ENCODE measurements at places on chromosomes 13 and 19.

GRCh38 chr19:44726465-44726864 lies 22.0 kb upstream of the BCL3 start:
- no peak for DNase-seq

GRCh38 chr19:46721269-46722003 lies 4.5 kb upstream of the PRKD2 start:
- DNase-seq, result no peak

- DNase-seq, result no peak
Observed at GRCh38 chr19:57037556-57037955, 82.2 kb upstream of the USP29 start.

- DNase-seq, result no peak
Observed at GRCh38 chr13:29893438-29893837, 43.0 kb upstream of the UBL3 start.

DNA sequence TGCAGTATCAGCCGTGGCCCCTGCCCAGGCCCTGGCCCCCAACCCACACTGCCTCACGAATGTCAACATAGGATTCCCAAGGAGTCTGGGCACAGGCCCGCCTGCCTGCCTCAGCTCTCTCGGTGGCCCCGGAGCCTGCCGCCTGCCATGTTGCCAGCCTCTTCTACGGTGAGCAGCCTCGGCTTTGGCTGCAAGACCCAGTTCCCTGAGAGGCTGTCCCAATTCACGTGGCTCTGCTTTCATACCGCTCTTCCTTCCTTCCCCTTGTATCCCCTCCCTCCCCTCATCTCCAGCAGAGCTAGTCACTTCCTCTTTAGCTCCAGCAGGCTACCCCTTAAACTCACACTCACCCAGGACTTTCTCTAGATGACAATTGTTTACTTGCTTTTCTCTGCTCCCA lies 42.7 kb downstream of the SERP2 start:
- DNase-seq, result no peak

- DNase-seq, result no peak
Observed at GRCh38 chr19:815775-816499, 5.8 kb downstream of the PLPPR3 start.

DNA sequence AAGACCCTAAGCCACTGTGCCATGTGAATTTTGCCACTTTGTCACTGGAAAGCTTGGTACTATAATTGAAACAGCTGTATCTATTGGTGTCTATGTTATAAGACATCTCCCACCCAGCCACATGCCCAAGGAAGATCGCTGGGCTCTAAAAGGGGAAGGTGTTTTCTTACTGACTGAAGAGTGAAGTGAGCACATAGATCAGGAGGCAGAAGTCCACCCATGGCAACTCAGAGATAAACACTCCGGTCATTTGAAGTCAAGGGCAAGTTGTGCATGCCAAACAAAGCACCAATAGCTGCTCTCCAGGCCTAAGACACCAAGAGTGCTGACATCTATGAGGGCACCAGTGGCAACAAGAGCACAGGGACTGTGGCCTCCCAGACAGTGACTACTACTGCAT lies 153.8 kb downstream of the KCTD12 start:
- DNase-seq, result no peak

DNA sequence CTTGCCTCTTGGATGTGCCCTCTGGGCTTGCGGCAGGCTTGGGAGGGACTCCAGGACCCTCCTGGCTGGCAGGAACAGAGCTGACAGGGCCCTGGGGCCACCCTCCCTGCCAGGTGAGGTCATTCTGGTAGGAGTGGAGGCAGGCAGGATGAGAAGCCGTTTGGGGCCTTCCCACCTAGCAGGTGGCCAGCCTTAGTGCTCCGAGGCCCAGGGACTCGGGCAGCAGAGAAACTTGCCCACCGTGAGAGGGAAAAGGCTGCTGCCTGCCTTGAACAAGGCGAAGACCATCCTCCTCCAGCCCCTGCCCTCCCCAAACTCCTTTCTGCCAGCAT lies 8.5 kb downstream of the RFX1 start:
- no peak for DNase-seq

GRCh38 chr19:10295847-10296591 lies 6.3 kb downstream of the ICAM5 start:
- DNase-seq, result no peak

- no peak for DNase-seq
Observed at GRCh38 chr19:49475191-49475917, 1.3 kb downstream of the FLT3LG start.

GRCh38 chr13:110872034-110872767 lies 42.7 kb downstream of the ANKRD10 start:
- peak; percentile 32 for DNase-seq

- peak; percentile 46 for DNase-seq
Observed at GRCh38 chr13:20828539-20829364, 55.0 kb upstream of the EEF1AKMT1 start.

DNA sequence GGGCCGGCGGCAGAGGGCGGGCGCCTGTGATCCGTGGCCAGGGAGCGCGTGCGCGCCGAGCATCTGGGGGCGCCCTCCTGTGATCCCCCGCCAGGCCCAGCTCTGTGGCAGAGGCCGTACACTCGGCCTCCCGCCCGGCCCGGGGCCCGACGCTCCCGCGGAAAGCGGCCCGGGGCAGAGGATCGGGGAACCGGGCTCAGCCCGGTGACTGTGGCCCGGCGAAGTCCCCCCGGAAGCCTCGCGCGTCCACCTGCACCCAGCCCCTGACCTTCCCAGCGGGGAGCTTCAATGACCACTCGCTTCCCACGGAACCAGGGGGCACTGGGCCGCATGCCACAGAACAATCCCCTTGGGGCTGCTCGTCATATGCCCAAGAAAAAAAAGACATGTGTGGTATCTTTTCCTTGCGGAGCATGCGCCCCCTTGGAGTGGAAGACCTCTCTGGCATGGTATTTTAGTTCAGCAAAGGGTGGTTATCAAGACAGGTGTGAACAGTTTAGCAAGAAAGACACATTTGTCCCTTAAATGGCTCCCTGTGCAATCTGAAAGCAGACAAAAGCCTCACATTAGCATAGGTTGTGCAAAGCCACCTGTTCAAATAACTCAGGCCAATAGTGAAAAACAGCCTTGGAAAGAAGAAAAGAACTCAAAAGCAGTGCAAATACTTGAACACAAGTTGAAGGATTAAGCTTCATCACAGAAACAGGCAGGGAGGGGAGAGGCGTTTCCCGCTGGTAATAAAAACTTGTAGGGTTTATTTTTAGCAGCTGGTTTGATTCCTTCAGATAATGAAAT lies 290.9 kb upstream of the SOX21 start:
- DNase-seq, result peak; percentile 5

GRCh38 chr19:33778089-33778791 lies 18.4 kb upstream of the KCTD15 start:
- DNase-seq, result peak; percentile 41

DNA sequence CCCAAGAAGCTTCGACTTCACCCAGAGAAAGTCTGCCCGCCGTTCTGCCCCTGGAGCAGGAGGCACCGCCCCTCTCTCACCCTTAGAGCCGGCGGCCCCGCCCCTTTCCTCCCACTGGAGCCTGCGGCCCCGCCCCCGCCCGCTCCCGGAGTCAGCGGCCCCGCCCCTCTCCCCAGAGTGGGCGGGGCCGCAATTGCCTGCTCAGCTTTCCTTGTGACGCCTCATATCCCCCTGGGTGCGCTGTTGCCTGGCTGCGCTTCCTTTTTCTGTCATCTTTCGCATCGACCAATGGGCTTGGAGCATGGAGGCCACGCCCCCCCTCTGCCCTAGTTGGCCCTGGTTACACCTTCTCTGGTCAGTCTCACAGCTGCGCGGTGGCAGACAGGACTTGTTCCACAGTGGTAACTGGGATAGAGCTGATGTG lies 38.2 kb upstream of the ZNF492 start:
- DNase-seq, result no peak

- no peak for DNase-seq
Observed at GRCh38 chr19:35845215-35846037, 6.9 kb downstream of the NPHS1 start.

GRCh38 chr13:20715330-20715712 lies 11.8 kb downstream of the IL17D start:
- DNase-seq, result no peak

GRCh38 chr13:26325876-26326275 lies 71.9 kb downstream of the CDK8 start:
- peak; percentile 14 for DNase-seq

DNA sequence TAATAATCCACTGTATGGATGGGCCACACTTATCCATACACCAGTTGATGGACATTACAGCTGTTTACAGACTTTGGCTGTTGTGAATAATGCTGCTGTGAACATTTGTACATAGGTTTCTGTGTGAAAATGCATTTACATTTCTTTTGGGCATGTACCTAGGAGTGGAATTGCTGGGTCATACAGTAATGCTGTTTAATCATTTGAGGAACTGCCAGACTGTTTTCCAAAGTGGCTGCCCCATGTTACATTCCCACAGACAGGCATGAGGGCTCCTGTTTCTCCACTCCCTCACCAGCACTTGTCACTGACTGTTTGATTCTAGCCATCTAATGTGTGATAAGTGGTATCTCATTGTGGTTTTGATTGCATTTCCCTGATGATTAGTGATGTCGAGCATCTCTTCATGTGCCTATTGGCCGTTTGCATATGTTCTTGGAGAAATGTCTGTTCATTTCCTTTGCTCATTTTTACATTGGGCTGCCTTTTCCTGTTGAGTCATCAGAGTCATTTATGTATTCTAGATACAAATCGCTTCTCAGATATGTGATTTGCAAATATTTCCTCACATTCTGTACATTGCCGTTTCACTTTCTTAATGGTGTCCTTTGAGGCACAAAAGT lies 12.8 kb downstream of the TMEM255B start:
- peak; percentile 31 for DNase-seq

GRCh38 chr19:9885077-9885552 lies 50.0 kb downstream of the PIN1 start:
- peak; percentile 10 for DNase-seq

GRCh38 chr13:27969082-27969865 lies at the start of gene CDX2:
CDX2 (minus strand) TSS chr13:27969315; CDS start chr13:27969006, 309 bp downstream.
- no peak for DNase-seq

- DNase-seq, result no peak
Observed at GRCh38 chr19:33392341-33393285, 19.1 kb downstream of the CEBPG start.

DNA sequence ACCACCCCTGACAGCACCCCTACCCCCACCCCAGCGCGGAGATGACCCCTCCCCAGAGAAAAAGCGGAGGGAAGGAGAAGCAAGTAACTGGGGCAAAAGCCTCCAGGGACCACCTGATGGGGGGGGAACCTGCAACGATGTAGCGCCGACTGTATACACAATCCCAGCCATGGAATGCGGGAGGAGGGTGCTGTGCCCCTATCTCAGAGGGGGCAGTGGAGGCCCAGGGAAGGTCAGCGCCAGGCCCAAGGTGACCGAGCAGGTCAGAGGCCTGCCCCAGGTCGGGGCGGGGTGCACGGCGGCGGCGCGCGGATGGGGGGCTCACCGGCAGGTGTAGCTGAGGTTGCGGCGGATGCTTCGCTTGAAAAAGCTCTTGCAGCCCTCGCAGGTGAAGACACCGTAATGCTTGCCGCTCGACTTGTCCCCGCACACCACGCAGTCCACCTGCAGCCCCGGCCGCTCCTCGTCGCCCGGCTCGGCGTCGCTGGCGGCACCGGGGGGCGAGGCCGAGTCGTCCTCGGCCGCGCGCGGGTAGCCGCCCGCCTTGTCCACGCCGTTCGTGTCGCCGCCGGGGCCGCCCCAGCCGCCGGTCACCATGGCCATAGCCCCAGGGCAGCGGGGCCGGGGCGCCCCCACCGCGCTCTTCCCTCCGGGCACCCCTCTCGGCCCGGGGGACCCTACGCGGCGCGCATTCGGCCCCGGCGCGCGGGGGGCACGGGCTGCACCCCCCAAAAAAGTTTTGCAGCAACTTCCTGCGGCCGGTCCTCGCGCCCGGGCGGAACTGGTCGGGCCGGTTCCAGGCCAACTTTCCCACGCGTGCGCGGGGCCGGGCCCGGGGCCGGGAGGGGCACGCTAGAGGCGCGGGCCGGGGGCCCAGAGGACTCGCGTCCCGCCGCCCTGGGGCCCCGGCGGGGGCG lies 843 bp downstream of the NR2F6 start:
- DNase-seq, result no peak

- peak; percentile 39 for DNase-seq
Observed at GRCh38 chr19:35008891-35009341, 8.8 kb downstream of the GRAMD1A start.

DNA sequence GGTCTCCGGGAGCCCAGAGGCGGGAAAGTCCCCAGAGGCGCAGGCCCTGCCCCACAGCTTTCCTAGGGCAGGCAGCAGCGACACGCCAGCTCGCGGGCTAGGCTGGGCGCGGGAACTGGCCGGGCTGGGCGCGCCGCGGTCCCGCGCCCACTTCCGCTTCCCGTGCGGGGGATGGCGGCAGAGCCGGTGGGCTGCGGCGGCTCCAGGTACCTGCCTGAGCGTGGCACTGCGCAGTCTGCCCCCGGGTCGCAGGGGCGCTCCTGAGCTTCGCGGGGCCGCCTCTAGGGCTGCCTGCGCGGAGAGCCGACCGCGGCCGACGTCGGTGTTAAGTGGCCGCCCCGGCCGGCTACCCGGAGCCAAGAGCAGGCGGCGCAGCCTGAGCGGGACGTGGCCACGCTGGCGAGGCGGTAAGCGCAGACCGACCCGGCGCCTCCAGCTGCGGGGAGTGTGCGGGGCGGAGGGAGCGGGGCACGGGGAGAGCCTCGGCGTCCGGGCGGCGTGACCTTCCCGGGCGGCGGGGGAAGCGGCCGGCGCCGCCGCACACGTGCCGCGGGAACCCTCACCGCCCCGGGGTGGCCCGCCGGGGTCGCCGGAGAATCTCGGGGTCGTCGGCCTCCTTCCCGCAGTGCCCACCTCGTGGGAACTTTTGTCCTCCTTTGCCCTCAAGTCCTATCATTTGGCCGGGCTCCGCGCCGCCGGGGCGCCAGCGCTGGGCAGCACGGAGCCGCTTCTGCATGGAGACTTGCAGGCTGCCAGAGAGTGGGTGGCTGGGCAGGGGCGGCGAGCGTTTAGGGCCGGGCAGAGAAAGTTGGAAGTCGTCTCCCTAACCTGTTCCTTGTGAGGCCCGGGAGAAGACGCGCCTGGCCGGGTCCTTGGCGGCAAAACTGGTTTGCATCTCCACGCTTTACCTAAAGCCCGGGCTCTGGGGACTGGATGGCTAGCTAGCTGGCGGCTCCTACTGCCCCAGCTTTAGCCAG lies 31.4 kb upstream of the MPHOSPH8 start:
- DNase-seq, result peak; percentile 40

DNA sequence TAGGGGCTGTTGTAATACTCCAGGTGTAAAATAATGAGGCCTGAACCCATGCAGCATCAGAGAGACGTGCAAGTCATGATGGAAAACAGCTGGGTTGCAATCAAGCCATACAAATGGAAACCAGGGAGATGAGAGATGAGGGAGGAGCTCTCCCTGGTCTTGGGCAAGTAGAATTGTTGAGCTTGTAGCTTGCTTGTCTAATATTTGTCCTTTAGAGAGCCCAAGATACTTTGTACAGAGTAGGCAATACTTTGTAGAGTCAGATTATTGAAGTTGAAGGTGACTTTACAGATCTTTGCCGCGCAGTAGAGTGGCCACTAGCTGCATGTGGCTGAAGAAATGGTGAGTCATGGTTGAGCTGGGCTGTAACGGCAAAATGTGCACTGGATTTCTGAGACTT lies 8.3 kb downstream of the ATP8A2 start:
- no peak for DNase-seq

DNA sequence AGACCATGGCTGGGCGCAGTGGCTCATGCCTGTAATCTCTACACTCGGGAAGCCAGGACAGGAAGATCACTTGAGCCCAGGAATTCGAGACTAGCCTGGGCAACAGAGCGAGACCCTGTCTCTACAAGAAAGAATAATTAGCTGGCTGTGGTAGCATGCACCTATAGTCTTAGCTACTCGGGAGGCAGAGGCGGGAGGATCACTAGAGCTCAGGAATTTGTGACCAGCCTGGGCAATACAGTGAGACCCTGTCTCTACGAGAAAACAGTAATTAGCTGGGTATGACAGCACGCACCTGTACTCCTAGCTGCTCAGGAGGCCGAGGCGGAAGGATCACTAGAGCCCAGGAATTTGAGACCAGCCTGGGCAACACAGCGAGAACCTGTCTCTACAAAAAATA lies 7.4 kb downstream of the DNMT1 start:
- no peak for DNase-seq

Measured in amniotic epithelial cell (primary cell).